Left cardiac atrium (tissue), 4 donors: ENCODE measurements at places on chromosomes 12 and 14.

GRCh38 chr14:59126714-59127436, 61.6 kb upstream of the DAAM1 start:
- no peak for DNase-seq

DNA sequence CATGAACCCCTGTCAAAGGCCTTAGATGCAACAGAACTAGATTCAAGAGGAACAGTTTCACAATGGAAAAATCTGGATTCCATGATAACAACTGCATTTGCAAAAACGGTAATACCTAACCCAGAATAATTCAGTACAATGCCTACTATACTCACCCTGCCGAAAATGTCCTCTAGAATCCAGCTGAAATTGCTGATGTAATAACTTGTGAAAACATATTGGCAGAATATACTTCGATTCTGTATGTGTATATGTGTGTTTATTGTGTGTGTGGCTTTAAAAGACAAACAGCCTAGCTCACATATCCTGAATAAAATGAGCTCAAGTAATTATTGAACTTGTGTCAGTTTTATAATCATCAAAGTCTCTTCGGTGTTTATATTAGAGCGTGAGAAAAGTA, 46.0 kb downstream of the PHLDA1 start:
- DNase-seq, result no peak

DNA sequence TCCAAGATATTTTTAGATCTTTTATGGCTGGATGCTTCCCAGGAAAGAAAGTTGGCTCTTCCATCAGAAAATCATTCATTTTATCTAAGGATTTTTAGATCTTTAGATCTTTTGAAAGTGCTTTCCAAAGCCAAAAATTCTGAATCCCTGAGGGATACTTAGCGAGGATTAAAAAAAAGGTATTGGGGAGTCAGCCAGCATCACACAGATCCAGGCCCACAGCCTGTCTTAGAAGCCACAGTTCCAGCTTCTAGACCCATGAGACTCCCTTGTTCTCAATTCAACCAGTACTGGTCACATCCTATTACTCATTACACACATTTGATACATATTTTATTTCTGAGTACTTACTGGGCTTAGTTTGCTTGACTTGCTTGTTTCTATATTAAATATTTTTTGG, 49.9 kb downstream of the TSPAN8 start:
- DNase-seq, result no peak

DNA sequence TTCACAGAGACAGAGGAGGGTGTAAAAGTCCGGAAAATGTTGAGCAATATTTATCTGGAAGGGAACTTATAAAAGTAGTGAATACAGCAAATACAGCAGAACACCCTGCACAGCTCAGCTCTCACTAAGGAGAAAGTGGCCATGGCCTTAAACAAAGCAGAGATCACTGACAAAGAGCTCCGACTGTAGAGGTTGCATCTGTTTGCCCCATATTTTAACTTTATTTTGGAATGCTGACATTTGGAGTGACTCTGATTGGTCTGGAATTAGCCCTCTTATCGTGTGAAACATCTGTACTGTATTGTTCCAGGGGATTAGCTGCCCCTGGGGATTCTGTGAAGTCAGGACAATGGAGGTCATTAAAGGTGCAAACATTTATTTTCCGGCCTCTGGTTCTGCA, 1275.7 kb upstream of the FLRT2 start:
- DNase-seq, result no peak

DNA sequence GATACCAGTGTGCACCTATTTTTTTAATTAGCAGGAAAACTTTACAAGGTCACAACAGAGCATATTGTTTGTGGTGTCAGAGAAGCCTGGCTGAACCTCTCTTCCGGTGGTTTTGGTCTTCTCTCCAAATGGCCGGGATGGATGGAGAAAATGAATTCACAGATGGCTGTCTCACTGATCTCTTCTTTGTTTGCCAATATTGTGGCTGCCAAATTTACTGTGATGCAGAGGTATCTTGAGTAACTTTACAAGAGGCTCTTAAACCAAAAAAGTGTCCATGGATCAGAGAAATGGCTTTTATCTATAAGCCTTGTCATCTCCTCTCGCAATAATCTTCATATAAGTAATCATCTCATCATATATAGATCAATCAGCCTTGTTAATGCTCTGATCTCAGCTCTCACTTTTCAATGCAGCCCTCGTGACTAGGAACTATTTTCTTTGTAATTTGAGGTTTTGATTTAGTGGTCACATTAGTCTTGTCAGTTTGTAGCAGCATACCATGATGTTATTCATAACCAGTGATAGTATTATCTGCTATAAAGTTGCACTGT, 308.1 kb downstream of the EGLN3 start:
- DNase-seq, result no peak

DNA sequence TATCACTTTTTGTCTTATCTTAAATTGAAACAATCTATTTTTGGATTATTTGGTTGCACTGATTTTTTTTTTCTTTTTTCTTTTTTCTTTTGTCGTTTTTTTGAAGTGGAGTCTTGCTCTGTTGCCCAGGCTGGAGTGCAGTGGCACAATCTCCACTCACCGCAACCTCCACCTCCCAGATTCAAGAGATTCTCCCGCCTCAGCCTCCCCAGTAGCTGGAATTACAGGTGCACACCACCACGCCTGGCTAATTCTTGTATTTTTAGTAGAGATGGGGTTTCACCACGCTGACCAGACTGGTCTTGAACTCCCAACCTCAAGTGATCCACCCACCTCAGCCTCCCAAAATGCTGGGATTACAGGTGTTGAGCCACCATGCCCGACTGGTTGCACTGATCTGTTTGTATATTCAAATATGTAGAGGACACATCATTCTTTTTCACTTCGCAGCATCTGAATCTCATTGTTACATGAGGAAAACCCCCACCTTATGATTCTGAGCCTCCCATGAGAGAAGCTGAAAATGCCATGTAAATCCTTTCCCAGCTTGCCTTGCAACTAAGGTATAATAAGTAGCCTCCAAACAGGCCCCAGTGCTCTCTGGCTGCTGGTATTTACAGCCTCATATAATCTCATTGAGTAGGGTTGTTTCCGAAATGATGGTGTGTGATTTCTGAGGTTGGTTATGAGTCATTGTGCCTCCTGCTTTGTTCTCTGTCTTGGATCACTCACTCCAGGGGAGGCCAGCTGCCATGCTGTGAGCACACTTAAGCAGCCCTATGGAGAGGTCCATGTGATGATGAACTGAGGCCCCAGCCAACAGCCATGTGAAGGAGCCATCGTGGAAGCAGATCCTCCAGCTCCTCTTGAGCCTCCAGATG, 5.2 kb upstream of the HSP90B1 start:
- no peak for DNase-seq

GRCh38 chr12:106086696-106087095, 52.1 kb downstream of the NUAK1 start:
- DNase-seq, result no peak

DNA sequence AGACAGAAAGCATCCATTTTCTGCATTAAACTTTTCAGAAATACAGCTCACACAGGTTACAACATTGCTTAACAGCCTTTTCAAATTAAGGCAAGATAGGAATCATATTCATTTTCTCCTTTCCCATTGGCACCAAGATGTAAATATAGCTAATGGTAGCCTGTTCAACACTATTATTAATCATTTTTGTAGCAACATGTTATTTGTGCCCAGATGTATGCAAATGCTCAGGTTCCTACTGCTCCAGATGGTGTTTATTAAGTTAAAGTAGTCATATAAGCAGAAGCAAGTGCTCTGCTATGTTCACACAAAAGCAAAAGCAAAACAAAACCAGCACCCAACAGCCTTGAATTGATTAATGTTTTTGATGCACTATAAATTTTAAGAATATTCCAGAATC, 1110.6 kb downstream of the SLC6A15 start:
- DNase-seq, result no peak
